ENCODE measurements at places on chromosomes 16 and 17.

DNA sequence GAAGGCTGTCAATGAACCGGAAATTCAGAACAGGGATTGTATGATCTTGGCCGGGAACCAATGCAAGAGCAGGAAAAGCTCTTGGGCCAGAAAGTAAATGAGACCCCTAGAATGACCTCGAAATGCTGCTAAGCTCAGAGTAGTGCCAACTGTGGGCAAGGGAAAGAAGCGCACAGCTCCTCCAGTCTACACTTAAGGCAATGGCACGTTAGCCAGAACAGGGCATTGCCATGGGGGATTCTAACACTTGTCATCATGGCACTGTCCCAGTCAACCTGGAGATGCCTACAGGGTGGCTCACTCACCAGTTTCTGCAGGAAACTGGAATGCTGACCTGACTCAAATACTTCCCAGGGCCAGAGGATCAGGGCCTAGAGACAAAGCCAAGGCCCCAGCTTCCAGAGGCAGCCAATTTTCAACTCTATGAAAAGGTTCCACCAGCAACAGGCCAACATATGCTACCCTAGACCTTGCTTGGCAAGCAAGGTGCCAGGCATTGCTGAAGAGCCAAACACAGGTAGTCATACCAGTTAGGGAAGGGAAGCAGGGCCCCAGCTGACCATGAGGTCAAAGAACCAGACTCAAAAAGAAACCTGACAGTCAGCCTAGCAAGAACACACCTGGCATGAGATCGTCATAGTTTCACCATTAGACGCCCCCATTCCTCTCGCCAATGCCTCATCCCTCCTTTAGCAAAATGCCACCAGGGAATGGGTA lies 34.9 kb downstream of the ARHGAP17 start:
- no peak for DNase-seq

DNA sequence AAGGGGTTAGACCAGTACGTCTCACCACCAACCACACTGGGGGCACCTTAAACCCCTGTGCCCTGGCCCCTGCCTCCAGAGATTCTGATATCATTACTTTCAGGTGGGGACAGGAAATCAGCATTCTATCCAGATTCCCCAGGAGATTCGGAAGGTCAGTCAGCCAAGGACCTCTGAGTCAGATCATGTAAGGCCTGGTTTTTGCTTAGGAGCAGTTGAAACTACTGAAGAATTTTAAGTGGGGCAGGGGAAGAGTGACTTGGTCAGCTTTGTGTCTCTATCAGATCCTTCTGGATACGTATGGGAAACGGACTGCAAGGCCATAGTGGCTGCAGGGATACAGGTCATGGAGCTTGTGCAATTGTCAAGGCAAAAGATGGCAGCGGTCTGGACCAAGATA lies 9.0 kb downstream of the EMP2 start:
- DNase-seq = no peak

GRCh38 chr17:6305613-6306360 lies 129.1 kb downstream of the AIPL1 start:
- no peak for DNase-seq

DNA sequence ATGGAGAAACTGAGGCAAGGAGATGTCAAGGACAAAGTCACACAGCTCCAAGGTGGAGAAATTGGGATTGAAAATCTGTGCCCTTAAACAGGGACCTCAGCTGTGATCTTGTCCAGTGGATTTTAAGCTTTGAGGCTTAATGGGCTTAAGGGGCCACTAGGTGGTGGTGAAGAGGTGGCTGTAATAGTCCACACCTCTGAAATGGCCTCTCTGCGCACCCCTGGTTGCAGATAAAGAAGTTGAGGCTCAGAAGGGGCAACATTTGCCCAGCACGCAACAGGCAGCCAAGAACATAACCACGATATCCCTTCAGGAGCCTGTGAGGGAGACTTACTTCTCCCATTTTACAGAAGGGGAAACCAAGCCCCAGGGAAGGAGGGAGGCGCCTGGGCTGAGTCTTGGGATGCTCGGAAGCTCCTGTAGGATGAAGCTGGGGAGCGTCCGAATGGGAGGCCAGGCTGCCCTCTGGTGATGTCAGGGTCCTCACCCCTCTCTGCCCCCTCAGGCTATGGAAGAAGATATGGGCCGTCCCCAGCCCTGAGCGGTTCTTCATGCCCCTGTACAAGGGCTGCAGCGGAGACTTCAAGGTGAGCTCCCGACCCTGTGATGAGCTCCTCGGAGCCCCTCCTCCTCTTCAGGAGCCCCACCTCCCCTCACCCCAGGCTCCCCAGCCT lies 43.7 kb downstream of the IL21R start:
- no peak for DNase-seq

GRCh38 chr16:58086381-58087208 lies 42.6 kb downstream of the CFAP20 start:
- DNase-seq = no peak

Data from HL-60 (cell line).